ENCODE measurements at places on chromosomes 6 and 20.

DNA sequence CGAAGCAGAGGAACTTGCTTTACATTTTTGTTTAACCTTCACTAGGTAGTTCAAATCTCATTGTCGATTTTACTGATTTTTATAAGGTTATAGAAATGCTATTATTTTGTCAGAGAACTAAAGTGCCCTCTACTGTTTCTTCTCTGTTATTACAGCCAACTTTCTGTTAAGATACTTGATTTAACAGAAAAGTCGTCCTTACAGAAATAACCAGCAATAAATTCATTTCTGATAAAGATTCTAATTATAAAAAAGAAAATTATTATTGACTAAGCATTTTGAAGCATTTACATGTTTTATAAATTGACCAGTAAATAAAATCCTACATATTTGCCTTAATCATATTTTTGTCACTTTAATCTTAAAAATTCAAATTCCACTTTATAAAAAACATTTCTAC, 60.8 kb downstream of the OGFRL1 start:
- no peak for DNase-seq

GRCh38 chr6:144417681-144418080, 132.5 kb downstream of the UTRN start:
- DNase-seq: no peak

DNA sequence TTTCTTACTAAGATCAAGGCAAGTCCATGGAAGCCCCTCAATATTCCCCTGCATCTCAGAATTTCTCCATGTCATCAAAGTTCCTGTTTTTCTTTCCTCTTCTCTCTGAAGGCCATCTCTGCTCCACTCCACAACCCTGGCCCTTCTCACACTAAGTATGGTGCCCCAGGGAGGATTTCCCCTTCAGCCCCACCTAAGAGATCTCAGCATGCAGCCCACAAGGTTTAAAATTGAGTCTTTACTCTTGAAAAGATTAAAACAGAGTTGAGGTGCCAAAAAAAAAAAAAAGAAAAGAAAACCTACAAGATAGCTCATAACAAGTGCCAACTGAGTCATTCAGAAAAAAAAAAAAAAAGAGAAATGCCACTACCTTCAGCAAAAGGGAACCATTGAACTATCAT, 36.5 kb upstream of the TNFAIP3 start:
- no peak for DNase-seq

DNA sequence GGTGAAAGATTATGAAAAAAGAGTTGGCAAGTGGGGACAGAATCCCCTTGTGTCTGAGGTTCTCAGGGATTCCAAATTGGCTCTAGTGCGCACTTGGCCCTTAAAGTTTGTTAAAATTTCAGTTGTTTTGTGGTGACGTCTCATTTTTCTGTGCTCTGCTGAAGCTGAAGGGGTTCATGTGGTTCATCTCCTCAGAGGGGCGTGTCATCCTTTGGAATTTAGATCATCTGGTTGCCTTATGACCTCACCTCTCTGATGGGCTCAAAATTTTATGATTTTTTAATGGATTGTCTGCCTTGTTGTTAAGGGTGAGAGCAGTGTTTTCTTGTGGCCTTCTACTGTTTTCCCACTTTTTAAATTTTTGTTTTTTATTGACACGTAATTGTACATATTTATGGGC, 20.3 kb downstream of the CYB5R4 start:
- no peak for DNase-seq

GRCh38 chr6:35449287-35449881, 2.8 kb upstream of the FANCE start:
- DNase-seq: peak; percentile 77

- no peak for DNase-seq
These were observed 6.8 kb upstream of the ADTRP start for GRCh38 chr6:11785415-11785773.

DNA sequence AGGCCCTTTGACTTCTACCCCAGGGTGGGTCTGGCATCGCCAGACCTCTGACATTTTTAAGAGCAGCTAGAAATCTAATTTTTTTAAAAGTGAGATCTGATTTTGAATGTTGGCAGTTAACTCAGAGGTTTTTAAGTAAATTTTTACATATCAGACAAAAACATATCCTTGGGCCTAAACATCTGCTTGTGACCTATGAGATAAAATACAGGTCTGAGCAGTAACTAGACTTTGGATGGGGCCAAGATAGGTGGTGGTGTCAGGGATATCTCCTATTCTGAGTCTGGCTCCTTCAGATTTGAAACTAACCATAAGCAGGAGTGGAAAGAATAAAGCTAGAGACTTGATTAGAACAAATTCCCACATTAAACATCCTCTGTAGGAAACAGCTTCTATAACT, 17.6 kb downstream of the RALY start:
- DNase-seq: no peak

GRCh38 chr6:90151576-90152422, 144.8 kb downstream of the BACH2 start:
- no peak for DNase-seq

GRCh38 chr20:17614176-17614811, 44.4 kb downstream of the DSTN start:
- no peak for DNase-seq

DNA sequence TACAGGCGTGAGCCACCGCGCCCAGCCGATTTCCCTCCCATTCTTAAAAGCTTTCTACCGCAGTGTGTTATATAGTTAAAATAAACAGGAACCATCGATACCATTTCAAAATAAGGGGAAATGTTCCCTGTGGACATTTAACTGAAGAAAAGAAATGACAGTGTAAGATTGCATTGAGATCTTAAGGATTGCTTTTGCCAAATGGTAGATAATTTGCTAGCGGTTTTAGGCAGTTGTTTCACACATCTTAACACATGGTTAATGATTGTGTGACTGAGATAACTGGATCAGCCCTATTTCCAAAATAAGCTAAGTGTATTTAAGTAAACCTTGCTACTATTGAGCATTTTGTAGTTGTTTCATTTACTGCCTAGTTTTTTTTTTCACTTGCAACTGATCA, 15.6 kb downstream of the STX16 start:
- no peak for DNase-seq

DNA sequence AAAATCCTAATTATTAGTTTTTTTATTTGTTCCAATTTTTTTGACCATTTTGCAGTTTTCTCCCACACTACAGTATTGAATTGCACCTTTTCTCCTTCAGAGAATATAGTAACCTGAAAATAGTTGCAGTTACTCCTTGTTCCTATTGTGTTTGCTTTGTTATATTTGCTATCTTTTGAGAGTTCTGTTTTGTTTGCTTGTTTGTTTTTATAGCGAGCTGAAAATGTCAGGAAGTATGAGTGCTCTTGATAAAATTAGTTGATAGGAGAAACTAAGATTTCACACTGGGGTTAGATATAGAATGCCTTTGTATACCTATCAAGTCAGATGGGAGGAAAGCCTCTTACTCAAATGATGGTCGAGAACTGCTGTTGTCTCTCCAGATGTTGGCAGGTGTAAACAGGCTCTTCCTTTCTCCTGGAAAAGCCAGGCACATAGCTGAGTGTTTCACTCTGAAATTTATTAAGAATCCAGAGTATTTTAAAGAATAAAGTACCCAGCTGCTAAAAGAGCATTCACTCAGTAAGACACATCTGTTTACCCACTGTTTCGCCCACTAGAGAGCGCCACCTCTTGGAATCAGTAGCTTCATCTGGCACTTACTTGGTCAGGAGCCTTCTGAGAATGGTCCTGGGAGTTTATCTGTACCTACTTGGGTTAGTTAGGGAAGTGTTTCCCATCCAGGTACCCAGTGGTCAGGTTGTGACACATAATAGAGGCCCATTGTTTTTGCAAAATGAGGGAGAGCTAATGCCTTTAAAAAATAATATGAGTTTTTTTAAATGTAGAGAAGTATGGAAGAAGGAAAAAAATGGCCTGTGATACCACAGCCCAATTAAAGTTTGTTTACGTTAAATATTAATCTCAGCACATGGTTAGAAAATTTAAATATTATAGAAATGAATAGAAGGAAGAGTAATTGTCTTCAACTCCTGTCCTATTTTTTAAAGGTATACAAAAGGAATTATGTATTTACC, 11.2 kb downstream of the NT5DC1 start:
- peak; percentile 62 for DNase-seq

GRCh38 chr6:79066330-79066729, 11.7 kb downstream of the PHIP start:
- no peak for DNase-seq

- no peak for DNase-seq
These were observed 83.7 kb upstream of the CCDC28A start for GRCh38 chr6:138689849-138690248.

DNA sequence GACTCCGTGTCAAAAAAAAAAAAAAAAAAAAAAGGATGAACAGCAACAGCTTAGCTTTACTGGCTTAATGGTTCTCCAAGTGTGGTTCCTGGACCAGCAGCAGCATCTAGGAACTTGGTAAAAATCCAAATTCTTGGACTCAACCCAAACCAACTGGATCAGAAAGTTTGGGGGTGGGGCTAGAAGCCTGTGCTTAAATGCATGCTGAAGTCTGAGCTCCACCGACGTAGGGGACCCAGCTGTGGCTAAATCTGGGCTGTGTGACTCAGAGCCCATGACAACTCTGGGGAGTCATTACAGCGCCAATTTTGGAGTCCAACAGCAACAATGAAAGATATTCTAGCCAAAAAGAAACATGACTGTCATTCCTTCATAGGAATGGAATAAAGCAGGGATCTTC, 13.6 kb upstream of the CHD6 start:
- DNase-seq: no peak

- no peak for DNase-seq
These were observed 5.6 kb upstream of the GRM4 start for GRCh38 chr6:34151321-34152041.

GRCh38 chr20:37498066-37498665, 22.9 kb upstream of the NNAT start:
- no peak for DNase-seq

- peak; percentile 36 for DNase-seq
These were observed 53.3 kb upstream of the HFE start for GRCh38 chr6:26033941-26034354.

DNA sequence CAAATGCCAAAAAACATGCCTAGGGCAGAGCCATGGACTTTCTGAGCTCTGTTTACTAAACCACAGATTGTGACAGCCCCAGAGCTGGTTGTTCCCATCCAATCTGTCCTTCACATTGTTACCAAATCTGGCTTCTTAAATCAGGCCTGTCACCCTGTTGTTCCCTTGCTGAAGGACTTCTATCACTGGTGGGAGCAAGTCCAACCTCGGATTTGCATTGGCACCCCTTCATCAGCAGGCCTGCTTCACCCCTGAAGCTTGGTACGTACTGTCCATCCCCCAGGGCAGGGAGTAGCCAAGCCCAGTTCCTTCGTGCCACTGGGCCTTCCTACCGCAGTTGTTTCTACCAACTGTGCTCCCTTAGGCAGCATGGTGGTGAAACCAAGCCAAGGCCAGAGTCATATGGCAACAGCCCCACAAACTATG, 357.3 kb upstream of the JARID2 start:
- DNase-seq: no peak

Measured in K562 (cell line).